ENCODE measurements at places on chromosomes 16 and 17.

DNA sequence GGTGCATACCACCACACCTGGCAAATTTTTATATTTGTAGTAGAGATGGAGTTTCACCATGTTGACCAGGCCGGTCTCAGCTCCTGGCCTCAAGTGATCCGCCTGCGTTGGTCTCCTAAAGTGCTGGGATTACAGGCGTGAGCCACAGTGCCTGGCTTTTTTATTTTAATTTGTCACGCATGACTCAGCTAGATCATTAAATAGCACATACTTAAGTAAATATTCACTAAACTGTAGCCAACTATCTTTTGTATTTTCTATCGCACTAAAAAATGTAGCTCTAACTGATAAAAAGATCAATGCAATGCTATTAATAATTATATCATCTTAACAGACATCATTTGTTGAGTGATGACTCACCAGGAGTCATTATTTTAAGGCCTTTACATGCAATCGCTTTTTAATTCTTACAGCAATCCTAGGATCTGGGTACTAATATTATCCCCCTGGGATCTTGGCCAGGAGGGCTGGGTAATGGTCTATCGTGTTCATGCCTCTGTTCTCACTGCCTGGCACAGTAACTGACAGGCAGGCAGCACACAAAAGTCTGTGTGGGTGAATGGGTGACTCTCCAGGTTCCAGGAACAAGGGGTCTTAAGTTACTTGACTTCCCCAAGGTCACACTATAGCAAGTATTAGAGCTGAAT is 693.5 kb upstream of the EEF2KMT start:
- no peak for DNase-seq

- no peak for DNase-seq
These were observed 254.3 kb downstream of the WWOX start for GRCh38 chr16:78353640-78354275.

- DNase-seq: no peak
These were observed 22.6 kb downstream of the SLC5A10 start for GRCh38 chr17:18974407-18975149.

GRCh38 chr16:46743232-46743719 is 4.9 kb downstream of the MYLK3 start:
- peak; percentile 20 for DNase-seq

- DNase-seq: no peak
These were observed 28.3 kb downstream of the NLRC3 start for GRCh38 chr16:3548859-3549258.

GRCh38 chr17:80424261-80424660 is 9.3 kb downstream of the ENDOV start:
- DNase-seq: no peak

DNA sequence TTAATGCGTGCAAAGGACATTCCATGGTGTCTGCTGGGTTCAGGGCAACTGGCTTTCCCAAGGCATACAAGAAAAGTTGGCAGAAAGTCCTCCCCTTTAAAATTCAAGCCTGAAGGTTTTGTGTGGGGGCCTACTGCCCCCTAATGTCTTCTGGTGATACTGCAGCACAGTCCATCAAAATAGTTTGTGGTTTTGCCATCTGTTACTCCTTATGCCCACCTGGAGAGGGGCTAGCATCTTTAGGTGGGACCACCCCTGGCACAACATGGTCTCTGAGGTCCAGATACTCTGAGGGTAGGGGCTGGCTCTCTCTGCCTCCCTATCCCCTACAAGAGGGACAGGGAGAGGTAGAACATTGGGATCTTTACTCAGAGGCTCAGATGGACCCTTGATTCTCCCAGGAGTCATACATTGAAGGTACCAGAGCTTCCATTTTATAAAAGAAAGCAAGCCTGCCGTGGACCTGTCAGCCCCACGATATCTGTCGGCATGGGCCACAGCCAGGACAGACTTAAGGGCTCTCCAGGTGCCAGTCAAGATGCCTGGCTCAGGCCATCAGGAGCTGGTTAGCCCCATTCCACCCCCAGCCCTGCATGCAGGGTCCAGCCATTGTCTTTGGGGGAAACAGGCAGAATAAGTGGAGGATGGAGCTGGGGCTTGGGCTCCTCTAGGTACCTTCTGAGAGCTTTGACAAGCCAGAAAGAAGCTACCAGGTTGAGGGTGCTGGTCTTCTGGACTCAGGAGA is 6.3 kb downstream of the ESRP2 start:
- DNase-seq: peak; percentile 71

DNA sequence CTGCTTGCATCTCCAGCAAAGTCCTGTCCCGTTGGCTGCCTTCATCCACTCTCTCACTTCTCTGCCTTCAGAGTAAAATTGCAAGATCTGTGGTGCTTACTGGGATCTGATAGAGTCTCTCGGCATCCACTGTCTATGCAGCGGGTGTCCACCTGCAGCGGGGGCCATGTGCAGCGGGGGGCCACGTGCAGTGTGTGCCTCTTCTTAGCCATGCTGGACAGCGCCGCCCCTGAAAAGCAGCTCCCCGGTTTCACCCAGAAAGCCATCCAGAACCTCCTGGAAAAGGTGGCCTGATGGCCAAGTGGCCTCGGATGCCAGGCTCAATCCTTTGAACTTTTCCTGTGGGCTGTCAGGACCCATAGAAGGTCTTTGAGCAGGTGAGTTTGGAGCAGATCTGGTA is 9.5 kb downstream of the STX4 start:
- DNase-seq: no peak

- DNase-seq: peak; percentile 57
These were observed 116.3 kb downstream of the TANC2 start for GRCh38 chr17:63082273-63082861.

DNA sequence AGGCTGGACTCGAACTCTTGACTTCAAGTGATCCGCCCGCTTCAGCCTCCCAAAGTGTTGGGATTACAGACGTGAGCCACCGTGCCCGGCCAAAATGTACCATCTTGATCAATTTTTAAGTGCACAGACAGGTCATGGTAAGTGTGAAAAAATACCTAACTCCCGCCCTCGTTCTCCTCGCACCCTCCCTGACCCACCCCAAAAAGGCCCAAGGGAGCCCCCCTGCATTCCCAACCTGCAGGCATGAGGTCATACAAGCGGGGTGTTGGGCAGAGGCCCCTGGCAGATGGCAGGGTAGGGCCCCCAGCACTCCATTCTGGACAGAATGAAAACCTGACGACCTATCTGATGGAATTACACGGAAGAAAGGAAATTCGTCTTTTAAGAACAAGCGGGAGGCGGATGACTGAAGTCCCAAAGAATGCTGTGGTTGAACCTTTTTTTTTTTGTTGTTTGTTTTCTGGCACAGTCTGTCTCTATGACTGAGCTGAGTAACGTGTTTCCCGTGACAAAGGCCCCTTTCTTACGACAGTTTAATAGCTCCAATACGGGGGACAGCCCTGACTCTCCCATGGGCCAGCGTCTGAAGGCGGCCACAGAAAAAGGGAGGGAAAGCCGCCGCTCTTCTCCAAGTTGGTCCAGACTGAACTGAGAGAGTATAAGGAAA is 376.4 kb downstream of the SLC39A11 start:
- DNase-seq: peak; percentile 93

DNA sequence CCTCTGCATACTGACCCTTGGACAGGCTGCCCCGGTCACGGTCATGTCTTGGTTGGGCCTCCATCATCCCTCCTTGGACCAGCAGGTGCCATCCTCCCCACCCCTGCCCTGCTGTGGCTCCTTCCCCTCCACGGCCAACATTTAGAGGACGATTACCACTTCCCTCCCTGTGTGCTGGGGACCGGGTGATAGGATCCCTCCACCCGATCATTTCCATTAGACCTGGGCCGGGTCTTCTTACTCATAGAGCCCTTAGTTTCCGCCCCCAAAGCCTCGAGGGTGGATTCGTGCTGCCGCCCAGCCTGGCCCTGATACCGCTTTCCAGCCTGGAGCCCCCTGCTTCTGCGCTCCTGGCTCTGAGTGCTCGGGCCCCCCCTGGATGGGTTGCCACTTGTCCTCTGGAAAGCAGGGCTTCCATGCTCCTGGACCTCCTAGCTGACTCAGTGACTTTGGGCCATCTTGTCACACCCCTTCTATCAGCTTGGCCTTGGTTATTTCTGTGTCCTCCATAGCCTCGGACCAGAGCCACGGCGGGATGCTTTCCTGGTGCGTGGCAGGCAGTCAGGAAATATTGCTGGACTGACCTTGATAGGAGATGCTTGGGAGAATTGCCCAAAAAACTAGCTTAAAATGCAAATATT is 171.4 kb downstream of the SEC14L1 start:
- DNase-seq: no peak

- DNase-seq: no peak
These were observed 334.9 kb downstream of the WWOX start for GRCh38 chr16:78434401-78434800.

GRCh38 chr16:11361701-11362451 is 16.6 kb downstream of the RMI2 start:
- no peak for DNase-seq

GRCh38 chr17:36689089-36689667 is 87.8 kb downstream of the MRM1 start:
- DNase-seq: no peak

DNA sequence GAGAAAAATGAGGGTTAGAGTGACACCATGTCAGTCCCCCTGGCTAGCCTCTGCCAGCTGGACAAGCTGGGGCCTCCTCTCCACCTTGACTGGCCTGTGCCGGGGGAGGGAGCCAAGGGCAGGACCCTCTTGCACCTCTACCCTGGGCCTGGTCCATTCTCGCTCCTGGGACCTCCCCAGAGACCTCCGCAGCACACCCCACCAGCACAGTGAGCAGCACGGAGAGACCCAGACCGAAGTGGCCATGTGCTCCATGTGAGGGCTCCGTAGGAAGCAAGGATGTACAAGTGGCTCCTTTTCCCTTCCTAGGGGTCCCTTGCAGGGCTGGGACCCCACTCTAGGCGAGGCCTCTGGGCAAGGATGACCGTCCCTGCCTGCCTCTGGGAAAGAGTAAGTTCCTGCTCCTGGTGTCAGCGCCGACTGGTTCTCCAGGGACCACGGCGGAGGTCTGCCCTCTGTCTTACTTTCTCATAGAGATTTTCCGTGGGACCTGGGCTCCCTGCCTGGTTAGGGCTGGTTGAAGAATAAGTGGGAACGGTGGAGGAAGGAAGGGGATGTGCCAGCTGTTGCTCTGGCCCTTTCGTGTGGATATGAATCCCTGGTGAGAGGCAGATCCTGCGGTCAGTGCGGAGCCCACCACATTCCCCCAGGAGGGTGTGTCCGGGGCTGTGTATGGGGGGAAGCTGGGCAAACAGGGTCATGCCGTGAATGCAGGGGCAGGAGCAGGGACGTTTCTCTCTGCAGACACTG is 124.2 kb downstream of the METRNL start:
- DNase-seq: peak; percentile 23

GRCh38 chr17:50358177-50358576 is 12.3 kb downstream of the XYLT2 start:
- DNase-seq: no peak

DNA sequence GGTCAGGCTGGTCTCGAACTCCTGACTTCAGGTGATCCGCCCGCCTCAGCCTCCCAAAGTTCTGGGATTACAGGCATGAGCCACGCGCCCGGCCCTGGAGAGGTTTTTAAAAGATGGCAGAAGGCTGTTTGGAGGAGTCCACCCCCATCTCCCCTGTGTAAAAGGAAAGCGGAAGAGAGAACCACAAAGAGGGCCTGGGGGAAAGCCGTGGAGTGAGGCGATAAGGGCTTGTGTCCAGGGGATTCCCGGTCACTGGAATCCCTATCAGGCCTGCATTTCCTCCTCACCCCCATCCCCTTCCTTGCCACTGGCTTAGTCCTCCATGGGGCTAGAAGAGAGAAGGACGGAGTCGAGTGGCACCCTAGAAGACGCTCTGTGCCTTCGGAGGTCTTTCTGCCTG is at the start of gene GP1BA:
TSS of gene GP1BA (plus strand) at position 315 of the 400 bp plus-strand sequence. CDS start 328 bp downstream, outside the sequence.
- no peak for DNase-seq

DNA sequence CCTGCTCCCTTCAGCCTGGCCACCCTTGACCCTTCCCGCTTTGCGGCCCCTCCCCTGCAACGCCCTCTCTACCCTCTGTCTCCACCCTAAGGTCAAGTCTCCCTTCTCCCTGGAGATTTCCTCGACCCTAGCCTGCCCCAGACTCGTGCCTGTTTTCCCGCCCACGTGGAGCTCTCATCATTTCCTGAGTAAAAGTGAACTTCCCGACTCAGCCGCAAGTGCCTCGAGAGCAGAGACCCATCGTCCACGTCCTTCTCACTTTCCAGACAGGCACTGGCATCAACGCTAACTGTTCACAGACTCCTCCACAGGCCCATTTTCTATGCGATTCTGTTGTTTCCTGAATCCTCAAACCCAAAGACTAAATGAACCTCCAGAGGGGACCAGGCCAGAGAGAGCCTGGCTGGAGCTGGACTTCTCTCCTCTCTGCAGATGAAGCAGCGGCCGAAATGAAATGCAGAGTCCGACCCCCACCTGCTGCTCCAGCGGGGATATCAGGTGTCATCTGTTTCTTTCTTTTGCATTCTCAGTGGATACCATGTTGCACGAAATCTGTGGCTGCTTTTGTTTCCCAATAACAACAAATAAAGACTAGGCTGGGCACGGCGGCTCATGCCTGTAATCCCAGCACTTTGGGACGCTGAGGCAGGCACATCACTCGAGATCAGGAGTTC is 52.5 kb downstream of the RTN4RL1 start:
- peak; percentile 6 for DNase-seq

- peak; percentile 94 for DNase-seq
These were observed 101.3 kb upstream of the C17orf78 start for GRCh38 chr17:37274461-37274860.

- no peak for DNase-seq
These were observed 544 bp upstream of the EVI2A start for GRCh38 chr17:31321966-31322365.

- DNase-seq: no peak
These were observed 15.5 kb downstream of the CES1 start for GRCh38 chr16:55817236-55817912.
